BJ (cell line): ENCODE measurements at places on chromosomes 4 and X. TPM values are rescaled to one million over a fixed set of nuclear protein-coding genes. Genes with fewer than 3 reads are reported as not detected.

DNA sequence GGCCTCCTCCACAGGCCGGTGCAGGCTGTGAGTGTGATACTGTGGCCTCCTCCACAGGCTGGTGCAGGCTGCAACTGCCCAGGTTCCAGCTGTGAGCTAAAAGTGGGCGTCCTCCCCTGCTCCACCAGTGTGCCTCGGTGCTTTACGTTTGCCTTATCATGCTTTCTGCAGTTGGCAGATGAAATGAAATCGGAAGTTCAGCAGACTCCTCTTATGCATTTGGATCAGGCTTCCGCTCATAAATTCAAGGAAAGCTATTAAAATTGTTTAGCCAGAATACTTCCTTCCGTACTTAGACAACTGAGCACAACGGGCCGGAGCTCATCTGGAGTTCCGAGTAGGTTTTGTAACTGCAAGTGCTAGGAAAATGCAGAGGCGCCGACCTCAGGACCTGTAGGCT is 12.0 kb downstream of the CYP4V2 start:
- no peak for DNase-seq

- DNase-seq = peak; percentile 41
Observed at GRCh38 chrX:115337491-115338144, 48.1 kb downstream of the LUZP4 start.

Gene ARHGAP6
- 1.0 and 1.3 TPM in 2 replicates for polyA plus RNA-seq

Gene LGI2
- 0.01 TPM in 2 replicates for polyA plus RNA-seq

DNA sequence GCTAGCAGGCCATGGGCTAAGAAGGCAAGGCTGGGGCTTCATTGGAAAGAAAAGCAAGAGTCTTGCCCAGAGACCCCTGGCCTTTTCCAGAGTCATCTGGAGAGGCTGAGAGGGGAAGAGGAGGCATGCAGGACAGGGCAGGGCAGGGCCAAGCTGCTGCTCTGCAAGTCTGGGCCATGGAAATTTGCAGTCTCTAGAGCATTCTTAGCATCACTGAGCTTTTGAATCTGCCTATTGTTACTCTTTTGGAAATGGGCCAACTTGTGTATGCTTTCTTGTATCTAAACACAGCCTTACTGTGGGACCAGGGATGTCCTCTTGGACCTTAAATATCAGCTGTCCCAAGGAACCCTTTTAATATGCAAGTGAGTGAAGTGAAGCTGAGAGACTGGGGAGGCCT is 560.5 kb downstream of the MID1IP1 start:
- no peak for DNase-seq

DNA sequence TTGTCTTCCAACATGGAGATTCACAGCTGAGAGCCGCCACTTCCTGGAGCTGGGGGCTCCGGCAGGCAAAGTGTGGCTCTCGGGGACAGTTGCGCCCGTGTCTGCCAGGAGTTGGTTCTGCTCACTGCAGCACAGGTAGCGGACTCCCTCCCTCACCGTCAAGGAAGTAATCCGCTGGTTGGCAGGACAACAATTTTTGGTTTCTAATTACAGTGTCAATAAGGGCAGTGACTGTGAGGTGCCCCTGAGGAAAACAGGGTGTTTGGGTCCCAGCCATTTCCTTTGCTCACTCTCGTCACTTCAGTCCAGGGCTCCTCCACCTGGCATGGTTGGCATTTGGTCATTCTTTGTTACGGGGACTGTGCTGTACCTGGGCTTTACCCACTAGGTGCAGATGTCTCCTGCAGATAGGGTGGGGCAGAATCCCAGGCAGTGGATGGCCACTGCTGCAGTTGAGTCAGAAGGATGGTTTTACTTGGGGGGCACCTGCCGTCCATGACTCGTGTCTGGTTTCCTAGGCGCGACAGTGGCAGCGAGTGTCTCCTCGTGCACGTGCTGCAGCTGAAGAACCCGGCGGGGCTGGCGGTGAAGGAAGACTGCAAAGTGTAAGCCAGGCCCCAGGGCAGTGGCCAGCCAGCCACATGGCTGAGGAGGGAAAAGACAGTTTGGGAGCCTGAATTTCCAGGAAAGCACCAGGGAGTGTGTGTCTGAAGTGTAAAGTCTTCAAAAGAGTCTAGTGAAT is 32.1 kb upstream of the CLCN4 start:
- DNase-seq = no peak

Gene TLR7
- not detected in 2 replicates for polyA plus RNA-seq

DNA sequence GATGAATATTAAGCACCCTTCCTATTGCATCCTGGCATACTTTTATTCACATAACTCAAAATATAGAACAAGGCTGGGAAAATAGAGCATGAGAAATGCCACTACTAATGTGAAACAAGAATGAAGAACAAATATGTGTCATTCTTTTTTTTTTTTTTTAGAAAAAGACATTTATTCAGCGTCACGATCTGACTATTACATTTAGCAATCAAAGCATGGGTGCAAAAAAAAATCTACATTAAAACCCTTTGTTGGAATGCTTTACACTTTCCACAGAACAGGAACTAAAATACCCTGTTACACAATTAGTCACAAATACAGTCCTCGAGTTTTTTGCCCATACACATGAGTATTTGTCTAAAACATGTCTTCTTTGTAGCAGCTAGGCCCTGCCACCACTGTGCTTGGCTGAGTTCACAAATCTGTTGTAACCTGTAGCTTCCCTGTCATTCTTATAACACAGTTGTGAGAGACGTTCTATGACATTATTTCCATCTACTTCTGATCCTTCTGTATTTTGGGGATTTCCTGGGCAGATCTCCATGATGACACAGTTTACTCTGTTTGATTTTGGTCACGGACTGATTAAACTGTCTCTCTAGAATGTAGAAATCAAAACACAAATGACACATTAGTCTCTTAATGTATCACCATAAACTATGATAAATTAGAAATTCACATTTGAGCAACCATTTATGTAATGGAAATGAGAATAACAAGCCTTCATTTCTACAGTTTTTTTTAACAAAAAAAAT is 9.4 kb upstream of the TET2 start:
- DNase-seq = no peak

- DNase-seq = no peak
Observed at GRCh38 chrX:23887918-23888317, 19.8 kb downstream of the APOO start.

Gene CWH43
- not detected in 2 replicates for polyA plus RNA-seq

DNA sequence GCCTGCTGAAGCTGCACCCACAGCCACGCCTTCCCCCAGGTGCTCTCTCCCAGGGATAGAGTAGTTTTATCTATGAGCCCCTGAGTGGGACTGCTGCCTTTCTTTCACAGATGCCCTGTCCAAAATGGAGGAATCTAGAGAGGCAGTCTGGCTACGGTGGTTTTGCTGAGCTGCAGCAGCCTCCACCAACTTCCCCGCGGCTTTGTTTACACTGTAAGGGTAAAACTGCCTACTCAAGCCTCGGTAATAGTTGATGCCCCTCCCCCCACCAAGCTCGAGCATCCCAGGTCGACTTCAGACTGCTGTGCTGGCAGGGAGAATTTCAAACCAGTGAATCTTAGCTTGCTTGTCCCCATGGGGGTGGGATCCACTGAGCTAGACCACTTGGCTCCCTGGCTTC is 84.5 kb downstream of the PRKG2 start:
- no peak for DNase-seq

Gene SPACA5
- not detected in 2 replicates for polyA plus RNA-seq

GRCh38 chrX:13153796-13154195 is 109.4 kb upstream of the FAM9C start:
- no peak for DNase-seq

GRCh38 chrX:150223176-150224015 is 139.7 kb upstream of the MAMLD1 start:
- DNase-seq = no peak

Gene CCKAR
- polyA plus RNA-seq = 0.12 and 0.17 TPM in 2 replicates

- DNase-seq = no peak
Observed at GRCh38 chr4:121726642-121727268, 30.0 kb upstream of the ANXA5 start.

DNA sequence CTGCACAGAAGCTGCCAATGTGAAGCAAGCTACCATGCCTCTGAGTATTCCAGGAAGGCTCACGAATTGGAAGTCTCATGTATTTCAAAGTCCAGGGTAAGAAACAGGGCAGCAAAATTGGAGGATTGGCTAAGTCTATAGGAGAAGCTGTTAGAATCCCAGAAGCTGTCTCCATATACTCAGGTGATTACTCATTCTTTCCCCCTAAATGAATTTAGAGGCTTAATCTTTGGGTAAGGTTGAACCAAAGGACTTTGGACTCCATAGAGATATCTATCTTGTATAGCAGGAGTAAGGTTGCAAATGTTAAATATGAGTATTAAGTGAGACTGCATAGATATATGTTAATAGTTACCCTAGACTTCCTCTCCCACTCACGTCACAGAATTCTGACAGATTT is 36.3 kb downstream of the STBD1 start:
- no peak for DNase-seq

GRCh38 chrX:41723826-41724225 is at the start of gene GPR82:
GPR82 (plus strand) TSS chrX:41724181; CDS start chrX:41727027, 2,846 bp downstream.
- no peak for DNase-seq

DNA sequence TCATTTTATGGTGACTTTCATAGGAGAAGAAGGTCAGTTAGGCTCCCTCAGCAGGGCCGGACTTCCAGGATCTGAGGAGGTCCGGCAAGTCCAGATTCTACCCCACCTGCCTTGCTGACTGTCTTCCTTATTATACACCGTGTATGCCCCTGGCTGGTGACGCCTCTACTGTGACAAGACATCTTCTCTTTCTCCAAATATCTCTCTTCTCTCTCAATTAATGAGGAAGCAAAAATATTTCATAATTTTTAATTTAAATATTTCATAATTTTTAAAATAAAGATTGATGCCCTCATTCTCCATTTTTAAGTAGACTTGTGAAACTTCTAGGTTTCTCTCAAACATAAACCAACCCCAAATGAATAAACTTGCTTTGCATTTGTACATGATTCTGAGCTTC is 202.5 kb downstream of the NSUN7 start:
- DNase-seq = no peak

DNA sequence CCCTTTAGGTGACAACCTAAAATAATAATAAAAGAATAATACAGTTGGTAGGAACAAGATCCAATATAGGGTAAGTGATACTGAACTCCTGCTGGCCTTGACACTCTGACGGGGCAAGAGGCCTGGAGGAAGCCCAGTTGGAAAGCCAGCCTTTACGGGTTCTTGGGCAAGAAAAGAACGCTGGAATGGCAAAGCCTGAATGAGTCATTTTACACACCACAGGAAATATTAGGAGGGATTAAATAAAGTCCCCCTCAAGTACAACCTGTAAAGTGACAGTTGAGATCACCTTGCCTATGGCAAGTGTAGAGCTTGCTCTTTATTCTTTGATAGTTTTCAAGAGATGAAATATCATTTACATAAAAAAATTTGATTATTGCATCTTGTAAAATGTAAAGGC is 244.5 kb upstream of the TLL1 start:
- no peak for DNase-seq

GRCh38 chr4:45668128-45668527 is 455.7 kb downstream of the GABRG1 start:
- no peak for DNase-seq

GRCh38 chrX:136697156-136697555 is 49.2 kb downstream of the CD40LG start:
- DNase-seq = no peak

- DNase-seq = no peak
Observed at GRCh38 chrX:100994352-100995281, 25.1 kb downstream of the ARL13A start.

- DNase-seq = no peak
Observed at GRCh38 chrX:8647176-8647575, 84.8 kb downstream of the ANOS1 start.

Gene FOXP3
- polyA plus RNA-seq = 0.12 and 0.18 TPM in 2 replicates

DNA sequence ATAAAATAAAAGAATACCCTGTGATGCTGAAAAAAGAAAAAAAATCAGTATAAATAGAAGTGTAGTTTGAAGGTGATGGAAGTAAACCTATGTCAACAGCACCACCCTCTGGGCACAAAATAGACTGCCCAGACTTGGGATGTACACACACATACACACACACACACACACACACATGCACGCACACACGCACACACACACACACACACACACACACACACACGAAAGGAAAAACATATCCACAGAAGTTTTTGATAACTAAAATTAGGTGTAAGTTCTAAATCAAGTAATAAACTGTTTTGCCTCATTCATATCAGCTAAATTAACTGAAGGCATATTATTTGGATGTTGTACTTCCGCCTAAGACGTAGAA is 40.5 kb downstream of the ANXA5 start:
- DNase-seq = no peak

DNA sequence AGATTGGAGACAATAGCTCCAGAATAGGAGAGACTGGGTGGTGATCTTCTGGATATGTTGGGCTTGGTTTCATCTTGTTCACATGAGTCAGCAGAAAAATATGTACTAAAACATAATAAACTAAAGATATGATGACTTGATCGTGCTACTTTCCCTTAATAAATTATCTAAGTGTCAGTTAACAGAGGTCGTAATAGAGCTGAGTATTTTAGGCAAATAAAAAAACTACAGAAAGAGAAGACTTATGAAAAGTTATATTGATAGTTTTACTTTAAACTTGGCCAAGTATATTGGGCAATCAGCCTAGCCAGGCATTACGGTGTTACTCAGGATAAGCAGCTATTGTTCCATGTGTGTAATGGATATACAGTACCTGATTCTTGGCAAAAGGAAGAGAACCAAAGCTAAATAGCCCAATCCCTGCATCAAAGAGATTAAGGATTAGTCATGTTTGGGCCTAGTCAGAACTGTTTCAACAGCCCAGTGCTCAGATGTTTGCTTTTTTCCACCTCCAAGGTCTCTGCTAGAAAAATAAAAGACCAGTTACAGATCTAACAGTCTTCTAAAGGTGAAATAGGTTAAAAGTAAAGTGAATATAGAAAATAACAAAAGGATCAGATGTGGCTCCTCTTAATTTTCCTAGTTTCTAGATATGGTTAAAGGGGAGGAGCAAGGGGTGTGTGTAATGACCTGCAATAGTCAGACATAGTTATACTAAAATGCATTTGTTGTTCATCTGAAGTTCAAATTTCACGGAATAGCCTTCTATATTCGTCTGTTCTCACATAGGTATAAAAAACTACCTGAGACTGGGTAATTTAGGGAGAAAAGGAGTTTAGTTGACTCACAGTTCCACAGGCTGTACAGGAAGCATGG is 262.6 kb downstream of the ADGRL3 start:
- DNase-seq = no peak

Gene PRDM8
- polyA plus RNA-seq = 2.6 and 2.7 TPM in 2 replicates

DNA sequence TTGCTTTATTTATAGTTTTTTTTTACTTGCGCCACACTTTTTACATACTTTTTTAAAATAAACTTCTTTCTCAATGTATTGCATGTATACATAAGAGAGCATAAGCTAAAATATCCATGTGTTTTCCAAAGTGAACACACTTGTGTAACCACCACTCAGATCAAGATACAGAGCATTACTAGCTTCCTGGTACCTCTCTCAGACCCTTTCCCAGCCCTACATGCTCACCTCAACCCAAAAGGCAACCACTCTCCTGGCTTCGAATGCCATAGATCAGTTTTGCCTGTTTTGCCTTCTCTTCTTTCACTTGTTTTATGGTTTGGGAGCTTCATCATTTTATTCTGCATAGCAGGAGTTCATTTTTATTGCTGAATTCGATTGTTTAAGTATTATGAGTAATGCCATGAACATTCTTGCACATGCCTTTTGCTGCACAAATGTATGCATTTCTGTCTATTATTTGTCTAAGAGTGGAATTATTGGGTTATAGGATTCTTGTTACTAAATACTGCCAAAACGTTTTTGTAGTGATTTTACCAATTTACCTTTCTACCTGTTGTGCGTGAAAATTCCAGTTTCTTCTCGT is 45.9 kb upstream of the NUDT6 start:
- DNase-seq = no peak

Gene XK
- polyA plus RNA-seq = not detected in 2 replicates

Gene GLRA3
- not detected in 2 replicates for polyA plus RNA-seq

Gene TLR10
- not detected in 2 replicates for polyA plus RNA-seq

- no peak for DNase-seq
Observed at GRCh38 chr4:169199184-169199583, 71.6 kb downstream of the SH3RF1 start.

- DNase-seq = no peak
Observed at GRCh38 chrX:37905436-37906147, 58.2 kb upstream of the DYNLT3 start.
